Cerebellar cortex (tissue), 1 donor: ENCODE measurements at places on chromosomes 4 and X.
A peak's percentile ranks its signal among the peaks of the same experiment; 100 is the strongest.

DNA sequence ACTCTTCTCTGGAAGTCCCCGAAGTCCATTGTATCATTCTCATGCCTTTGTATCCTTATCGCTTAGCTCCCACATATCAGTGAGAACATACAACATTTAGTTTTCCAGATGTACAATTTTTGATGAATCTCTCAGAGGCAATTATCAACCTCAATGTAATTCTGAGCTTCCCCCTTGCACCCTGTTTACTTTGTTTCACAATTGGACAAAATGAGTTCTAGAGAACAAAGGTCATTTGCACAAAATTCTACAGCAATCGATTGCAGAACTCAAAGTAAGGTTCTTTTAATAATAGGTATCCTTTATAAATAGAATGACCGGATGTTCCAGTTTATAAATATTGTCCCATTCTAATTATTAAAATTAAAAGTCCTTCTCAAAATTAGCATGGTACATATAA lies 79.3 kb downstream of the SLC16A2 start:
- no peak for DNase-seq

GRCh38 chr4:136643416-136643815 lies 888.9 kb downstream of the PCDH18 start:
- no peak for DNase-seq

- no peak for DNase-seq
These were observed 280.5 kb upstream of the GATB start for GRCh38 chr4:152041295-152041694.

GRCh38 chrX:48531358-48531959 lies 8.1 kb upstream of the TBC1D25 start:
- no peak for DNase-seq

DNA sequence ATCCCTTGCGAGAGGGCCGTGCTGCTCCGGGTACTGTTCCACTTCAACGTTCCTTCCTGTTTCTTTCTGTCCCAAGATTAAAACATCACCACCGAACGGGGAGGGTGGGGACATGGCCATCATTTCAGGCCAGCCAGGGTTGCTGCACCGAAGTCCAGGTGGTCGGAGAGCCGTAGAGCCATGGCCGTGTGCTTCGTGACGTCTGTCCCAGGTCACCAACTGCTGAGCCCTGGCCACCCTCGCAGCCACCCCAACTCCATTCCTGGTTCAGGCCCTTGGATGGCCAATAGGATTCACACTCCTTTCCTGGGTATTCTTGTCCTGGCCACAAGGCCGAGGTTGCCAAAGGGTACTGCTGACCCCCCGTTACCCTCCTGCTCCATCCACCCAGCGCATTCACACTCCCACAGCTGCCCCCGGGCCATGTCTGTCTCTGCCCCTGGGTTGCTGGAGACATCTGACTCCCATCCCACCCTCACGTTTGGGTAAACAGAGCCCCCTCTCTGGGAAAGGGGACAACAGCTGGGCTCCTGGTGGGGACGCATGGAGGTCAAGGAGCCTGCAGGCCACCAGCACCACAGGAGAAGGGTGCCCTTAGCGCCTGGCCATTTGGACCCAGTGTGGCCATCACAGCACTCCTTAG lies 103.2 kb downstream of the HMX1 start:
- DNase-seq, result no peak

- no peak for DNase-seq
These were observed 70.3 kb downstream of the STIM2 start for GRCh38 chr4:26930964-26931363.

GRCh38 chrX:30935985-30936384 lies 46.9 kb upstream of the TAB3 start:
- DNase-seq, result peak; percentile 0
